ENCODE measurements at places on chromosomes 11 and 22. TPM values are rescaled to one million over a fixed set of nuclear protein-coding genes. Genes with fewer than 3 reads are reported as not detected.
A peak's percentile ranks its signal among the peaks of the same experiment; 100 is the strongest.

Gene KCNQ1
- 4.0 TPM for total RNA-seq

Gene TPBGL
- 0.16 TPM for total RNA-seq

Gene PRODH
- total RNA-seq: 27.9 TPM

Gene ACTN3
- total RNA-seq: not detected

Gene OTOG
- 0.16 TPM for total RNA-seq

Gene ZNF214
- total RNA-seq: 3.3 TPM

Gene RGL4
- total RNA-seq: not detected

Gene P2RY6
- 2.9 TPM for total RNA-seq

Gene LRRC55
- not detected for total RNA-seq

Gene OR52N4
- not detected for total RNA-seq

Gene OR5B21
- not detected for total RNA-seq

- H3K27me3 ChIP-seq: no peaks in the 10 kb centered on the region
- no peaks in the 10 kb centered on the region for H3K36me3 ChIP-seq
- no peak overlapping the region for H3K27ac ChIP-seq
- no peak overlapping the region for H3K4me3 ChIP-seq
Measured at GRCh38 chr11:96013461-96014213, 89.7 kb upstream of the MTMR2 start.

DNA sequence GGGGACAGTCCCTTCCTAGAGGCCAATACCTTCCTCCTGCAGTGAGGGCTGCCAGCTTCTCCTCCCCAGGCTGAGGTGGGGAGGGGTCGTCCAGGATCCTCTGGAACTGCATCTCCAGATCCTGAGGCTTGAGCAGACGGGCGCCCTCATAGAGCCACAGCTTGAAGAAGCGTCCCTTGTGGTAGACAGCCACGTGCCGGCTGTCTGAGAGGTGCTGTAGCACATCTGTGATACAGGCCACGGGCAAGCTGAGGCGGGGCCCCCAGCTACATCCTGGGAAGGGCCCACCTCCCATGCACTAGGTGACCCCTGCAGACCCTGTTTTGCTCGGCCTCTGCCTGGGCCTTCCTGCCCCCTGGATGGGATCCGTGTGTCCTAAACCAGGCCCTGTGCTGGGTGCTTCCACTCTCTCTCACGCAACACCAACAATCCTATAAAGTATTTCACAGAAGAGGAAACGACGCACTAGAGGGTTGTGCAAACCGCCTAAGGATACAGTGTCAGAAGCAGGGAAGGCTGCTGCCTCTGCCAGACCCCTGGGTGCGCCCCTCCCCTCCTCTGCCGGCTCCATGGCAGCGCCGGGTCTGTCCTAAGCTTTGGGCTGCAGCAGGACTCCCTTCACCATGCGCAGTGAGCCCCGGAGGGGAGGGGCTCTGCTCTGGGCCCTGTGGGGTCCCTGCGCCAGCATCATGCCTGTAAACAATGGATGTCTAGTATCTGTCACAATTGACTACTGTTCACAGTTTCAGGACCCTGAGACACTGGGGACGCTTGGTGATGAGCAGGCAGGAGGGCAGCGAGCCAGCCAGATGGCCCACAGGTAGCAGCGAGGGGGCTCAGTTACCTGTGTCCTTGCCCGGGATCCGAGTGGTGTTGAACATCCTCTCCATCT is 4.5 kb downstream of the CPT1B start:
- no peak overlapping the region for H3K4me3 ChIP-seq
- no peak for DNase-seq
- no peak overlapping the region for H3K27ac ChIP-seq
- no peaks in the 10 kb centered on the region for H3K36me3 ChIP-seq

- no peak overlapping the region for H3K27ac ChIP-seq
- peaks cover 6% of the 10 kb centered on the region for H3K4me1 ChIP-seq
- no peaks in the 10 kb centered on the region for H3K27me3 ChIP-seq
- H3K36me3 ChIP-seq: no peaks in the 10 kb centered on the region
- no peak for DNase-seq
Measured at GRCh38 chr11:10318527-10318802, 13.6 kb downstream of the ADM start.

DNA sequence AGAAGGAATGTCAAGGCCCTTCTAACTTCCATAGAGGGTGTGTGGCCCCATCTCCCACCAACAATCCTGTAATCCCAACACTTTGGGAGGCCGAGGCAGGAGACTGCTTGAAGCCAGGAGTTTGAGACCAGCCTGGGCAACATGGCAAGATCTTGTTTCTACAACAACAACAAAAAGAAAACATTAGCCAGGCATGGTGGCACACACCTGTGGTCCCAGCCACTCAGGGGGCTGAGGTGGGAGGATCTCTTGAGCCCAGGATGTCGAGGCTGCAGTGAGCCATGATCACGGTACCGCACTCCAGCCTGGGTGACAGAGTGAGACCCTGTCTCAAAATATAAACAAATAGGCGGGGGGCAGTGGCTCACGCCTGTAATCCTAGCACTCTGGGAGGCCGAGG is 16.9 kb downstream of the TSPAN32 start:
- no peak overlapping the region for H3K27ac ChIP-seq
- H3K36me3 ChIP-seq: no peaks in the 10 kb centered on the region
- H3K27me3 ChIP-seq: no peaks in the 10 kb centered on the region
- no peak for DNase-seq
- peaks cover 13% of the 10 kb centered on the region for H3K4me1 ChIP-seq

DNA sequence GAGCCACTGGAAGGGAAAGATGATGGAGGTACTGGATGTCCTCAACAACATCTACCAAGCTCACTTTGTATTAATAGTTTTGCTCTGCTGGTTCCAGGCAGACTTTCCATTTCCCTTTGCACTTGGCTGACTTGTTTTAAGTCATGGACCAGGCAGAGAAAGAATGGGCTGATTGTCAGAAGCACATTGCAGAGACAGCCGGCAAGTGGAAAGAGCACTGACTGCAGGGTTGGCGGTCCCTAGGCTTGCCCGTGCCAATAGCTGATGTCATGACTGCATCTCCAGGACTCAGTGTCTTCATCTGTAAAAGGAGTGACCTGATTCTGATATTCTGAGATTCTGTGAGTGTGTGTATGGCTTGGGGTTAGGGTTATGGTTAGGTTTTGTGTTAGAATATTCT is 20.9 kb upstream of the NNMT start:
- H3K36me3 ChIP-seq: no peaks in the 10 kb centered on the region
- peaks cover 4% of the 10 kb centered on the region for H3K27me3 ChIP-seq
- no peak overlapping the region for H3K4me3 ChIP-seq
- DNase-seq: no peak

GRCh38 chr11:45568049-45568448 is 97.4 kb downstream of the CHST1 start:
- peak; percentile 28 for DNase-seq
- no peak overlapping the region for H3K4me3 ChIP-seq
- H3K36me3 ChIP-seq: no peaks in the 10 kb centered on the region
- peaks cover 23% of the 10 kb centered on the region for H3K27me3 ChIP-seq
- no peaks in the 10 kb centered on the region for H3K4me1 ChIP-seq
- H3K27ac ChIP-seq: peak overlapping the region; percentile 40

DNA sequence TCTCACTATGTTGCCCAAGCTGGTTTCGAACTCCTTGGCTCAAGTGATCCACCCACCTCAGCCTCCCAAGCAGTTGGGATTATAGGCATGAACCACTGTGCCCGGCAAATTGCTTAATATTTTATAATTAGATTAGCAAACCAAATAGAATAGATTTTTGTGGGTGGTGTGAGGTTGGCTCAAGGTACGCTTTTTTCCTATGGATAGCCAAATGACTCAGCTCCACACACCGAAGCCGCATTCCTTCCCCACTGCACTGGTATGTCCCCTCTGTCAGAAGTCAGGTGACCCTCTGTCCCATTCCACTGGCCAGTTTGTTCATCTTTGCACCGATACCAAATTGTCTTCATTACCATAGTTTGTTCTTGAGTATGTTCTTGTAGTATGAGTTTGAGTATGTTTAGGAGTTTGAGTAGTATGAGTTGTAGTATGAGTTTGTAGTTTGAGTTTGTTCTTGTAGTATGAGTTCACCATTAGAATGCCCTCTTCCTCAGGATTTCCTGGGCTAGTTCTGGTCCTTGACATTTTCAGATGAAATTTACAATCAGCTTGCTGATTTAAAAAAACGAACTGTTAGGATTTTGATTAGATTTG is 19.4 kb downstream of the SUSD2 start:
- no peak overlapping the region for H3K4me3 ChIP-seq
- no peaks in the 10 kb centered on the region for H3K27me3 ChIP-seq
- no peak overlapping the region for H3K27ac ChIP-seq
- no peak for DNase-seq
- H3K36me3 ChIP-seq: no peaks in the 10 kb centered on the region

GRCh38 chr11:77106321-77106720 is 3.7 kb downstream of the OMP start:
- no peak overlapping the region for H3K27ac ChIP-seq
- no peak for DNase-seq
- no peaks in the 10 kb centered on the region for H3K36me3 ChIP-seq
- no peaks in the 10 kb centered on the region for H3K27me3 ChIP-seq
- H3K4me1 ChIP-seq: peaks cover 16% of the 10 kb centered on the region

GRCh38 chr11:133522344-133522743 is 10.0 kb downstream of the OPCML start:
- no peak overlapping the region for H3K4me3 ChIP-seq
- no peaks in the 10 kb centered on the region for H3K36me3 ChIP-seq
- H3K27ac ChIP-seq: peak overlapping the region; percentile 47
- no peak for DNase-seq

DNA sequence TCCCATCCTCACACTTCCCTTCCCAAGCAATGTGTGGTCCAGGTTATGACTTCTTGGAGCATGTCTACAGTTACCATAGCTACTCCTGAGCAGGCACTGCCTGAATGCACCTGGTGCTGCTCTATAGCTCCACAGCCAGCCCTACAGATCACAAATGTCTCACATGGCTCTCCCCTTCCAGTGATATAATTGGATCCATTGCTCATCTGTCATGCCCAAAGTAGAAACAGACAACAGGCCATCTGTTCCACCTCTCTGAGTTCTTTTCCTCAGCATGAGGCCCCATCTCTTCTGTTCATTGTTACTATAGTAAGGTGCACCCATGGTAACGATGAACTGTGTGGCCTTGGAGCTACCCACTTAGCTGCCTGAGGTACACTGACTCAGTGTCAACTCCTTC is 320.3 kb upstream of the ZC3H12C start:
- H3K27me3 ChIP-seq: no peaks in the 10 kb centered on the region
- no peak overlapping the region for H3K4me3 ChIP-seq
- no peaks in the 10 kb centered on the region for H3K36me3 ChIP-seq
- H3K4me1 ChIP-seq: no peaks in the 10 kb centered on the region
- no peak for DNase-seq

- no peaks in the 10 kb centered on the region for H3K4me1 ChIP-seq
- no peak for DNase-seq
- no peaks in the 10 kb centered on the region for H3K27me3 ChIP-seq
- H3K36me3 ChIP-seq: no peaks in the 10 kb centered on the region
Measured at GRCh38 chr11:60871378-60872061, 4.2 kb downstream of the ZP1 start.

- no peaks in the 10 kb centered on the region for H3K27me3 ChIP-seq
- no peak overlapping the region for H3K4me3 ChIP-seq
- H3K27ac ChIP-seq: no peak overlapping the region
- DNase-seq: no peak
Measured at GRCh38 chr11:340539-341512, 20.2 kb upstream of the IFITM3 start.

DNA sequence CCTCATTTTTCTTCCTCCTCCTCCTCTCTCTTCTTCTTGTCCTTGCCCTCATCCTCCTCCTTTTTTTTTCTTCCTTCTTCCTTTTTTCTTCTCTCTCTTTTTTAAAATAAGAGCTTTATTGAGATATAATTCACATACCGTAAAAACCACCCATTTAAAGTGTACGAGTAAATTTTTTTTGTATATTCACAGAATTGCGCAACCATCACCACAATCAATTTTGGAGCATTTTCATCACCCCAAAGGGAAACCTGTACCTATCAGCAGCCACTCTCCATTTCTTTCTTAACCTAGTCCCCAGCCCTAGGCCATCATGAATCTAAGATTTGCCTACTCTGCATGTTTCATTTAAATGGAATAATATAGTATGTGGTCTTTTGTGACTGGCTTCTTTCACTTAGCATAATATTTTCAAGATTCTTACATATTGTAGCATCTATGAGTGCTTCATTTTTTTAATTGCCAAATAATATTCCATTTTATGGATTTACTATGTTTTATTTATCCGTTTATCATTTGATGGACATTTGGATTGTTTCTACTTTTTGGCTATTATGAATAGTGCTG is 35.0 kb downstream of the CAT start:
- no peak overlapping the region for H3K27ac ChIP-seq
- H3K4me1 ChIP-seq: no peaks in the 10 kb centered on the region
- DNase-seq: no peak
- H3K36me3 ChIP-seq: no peaks in the 10 kb centered on the region

GRCh38 chr22:17775781-17776465 is 1.7 kb upstream of the BID start:
- no peaks in the 10 kb centered on the region for H3K27me3 ChIP-seq
- no peaks in the 10 kb centered on the region for H3K36me3 ChIP-seq
- no peak overlapping the region for H3K4me3 ChIP-seq

DNA sequence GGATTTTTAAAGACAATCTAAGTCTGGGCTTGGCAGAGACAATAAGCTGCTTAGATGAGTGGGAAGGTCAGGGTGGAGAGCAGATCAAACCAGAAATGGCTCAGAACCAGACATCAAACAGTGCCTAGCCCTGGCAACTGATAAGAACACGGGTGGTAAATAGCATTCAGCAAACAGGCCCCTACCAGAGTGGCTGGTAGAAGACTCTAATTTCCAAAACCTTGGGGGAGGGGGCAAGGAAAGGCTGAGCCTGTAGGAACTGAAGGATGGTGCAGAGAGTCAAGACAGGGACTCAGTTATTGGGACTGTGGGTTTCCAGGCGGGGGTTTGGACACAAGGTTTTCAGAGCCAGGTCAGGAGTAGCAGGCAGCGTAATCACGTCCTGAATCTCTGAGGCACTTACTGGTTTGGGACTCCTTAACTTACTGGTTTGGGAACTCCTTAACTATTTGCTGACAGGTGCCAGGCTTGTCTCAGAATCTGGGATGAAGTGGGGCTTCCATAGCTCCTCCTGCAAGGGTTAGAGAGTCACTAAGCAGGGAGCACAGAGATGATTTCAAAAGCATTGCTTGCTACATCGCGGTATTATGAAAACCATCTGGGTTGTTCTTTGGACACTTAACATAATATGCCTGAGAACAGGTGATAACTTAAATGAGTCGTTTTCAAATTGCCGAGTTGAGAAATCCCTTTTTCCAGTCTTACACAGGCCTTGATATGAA is 5.7 kb upstream of the ABTB2 start:
- no peak overlapping the region for H3K27ac ChIP-seq
- H3K36me3 ChIP-seq: no peaks in the 10 kb centered on the region
- no peak overlapping the region for H3K4me3 ChIP-seq
- H3K4me1 ChIP-seq: no peaks in the 10 kb centered on the region
- no peak for DNase-seq

- no peak for DNase-seq
- H3K36me3 ChIP-seq: no peaks in the 10 kb centered on the region
- no peak overlapping the region for H3K4me3 ChIP-seq
Measured at GRCh38 chr11:103623933-103624332, 412.5 kb upstream of the DDI1 start.

Measured in hepatocyte (in vitro differentiated cells).